CD4-positive, alpha-beta T cell treated with Interferon alpha-2 for 1 hour (primary cell): ENCODE measurements at places on chromosomes 7 and 10.

- DNase-seq: no peak
These were observed 202.1 kb downstream of the HECW1 start for GRCh38 chr7:43314379-43315158.

- no peak for DNase-seq
These were observed 72.0 kb downstream of the UBE3C start for GRCh38 chr7:157210682-157211081.

DNA sequence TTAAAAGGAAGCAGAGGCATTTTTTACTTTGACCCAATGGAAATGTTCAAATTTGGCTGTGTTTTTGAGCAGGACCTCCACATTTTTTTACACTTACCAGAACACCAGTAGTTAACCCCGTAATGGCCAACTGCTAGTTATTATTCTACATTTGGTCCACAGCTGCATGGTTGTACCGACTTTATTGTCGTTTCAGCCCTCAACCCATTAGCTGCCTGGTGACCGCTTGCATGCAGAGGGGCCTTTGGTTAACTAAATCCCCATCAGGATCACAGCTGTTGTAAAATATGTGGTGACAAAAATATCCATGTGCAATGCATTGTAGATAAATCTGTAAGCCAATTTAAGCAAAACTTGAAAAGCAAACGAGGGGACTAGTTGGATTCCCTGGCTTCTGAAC lies 342.2 kb upstream of the MEOX2 start:
- DNase-seq: no peak

- no peak for DNase-seq
These were observed 1.3 kb downstream of the CASP2 start for GRCh38 chr7:143289421-143289820.

DNA sequence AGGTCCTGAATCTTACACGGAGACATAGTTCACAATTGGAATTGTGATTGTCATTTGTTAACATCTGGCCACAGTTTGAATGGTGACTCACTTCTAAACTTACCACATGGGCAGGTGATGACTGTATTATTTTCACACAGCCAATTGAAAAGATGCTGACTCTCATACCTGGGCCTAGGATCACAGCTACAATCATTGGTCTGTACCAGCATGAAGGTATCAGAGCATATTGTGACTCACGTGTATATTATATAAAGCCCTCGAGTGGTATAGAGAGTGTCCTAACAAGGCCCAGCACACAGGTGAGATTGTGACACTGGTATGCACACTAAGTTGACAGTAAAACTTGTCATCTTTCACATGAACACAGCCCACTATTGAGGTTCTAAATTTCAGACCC lies 9.4 kb upstream of the ZNF107 start:
- DNase-seq: no peak

DNA sequence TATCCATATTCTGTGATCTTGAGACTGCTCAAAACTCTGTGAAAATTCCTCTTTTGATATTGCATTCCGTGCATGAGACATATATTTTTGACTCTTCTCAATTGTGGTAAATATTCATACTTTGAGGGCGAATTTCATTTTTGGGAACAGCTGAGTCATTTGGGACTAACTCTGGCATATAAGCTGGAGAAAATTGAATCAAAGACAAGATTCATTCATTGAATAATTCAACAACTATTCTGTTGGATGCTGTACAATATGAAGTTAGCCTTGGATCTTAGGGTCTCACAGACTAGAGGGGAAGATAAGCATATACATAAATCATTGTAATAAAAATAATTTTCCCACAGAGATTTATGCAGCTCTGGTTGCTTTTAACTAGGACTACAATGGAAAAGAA lies 183.2 kb upstream of the NEBL start:
- no peak for DNase-seq
